Astrocyte (in vitro differentiated cells and primary cell): ENCODE measurements at places on chromosomes 4 and X. TPM values are rescaled to one million over a fixed set of nuclear protein-coding genes. Genes with fewer than 3 reads are reported as not detected.

DNA sequence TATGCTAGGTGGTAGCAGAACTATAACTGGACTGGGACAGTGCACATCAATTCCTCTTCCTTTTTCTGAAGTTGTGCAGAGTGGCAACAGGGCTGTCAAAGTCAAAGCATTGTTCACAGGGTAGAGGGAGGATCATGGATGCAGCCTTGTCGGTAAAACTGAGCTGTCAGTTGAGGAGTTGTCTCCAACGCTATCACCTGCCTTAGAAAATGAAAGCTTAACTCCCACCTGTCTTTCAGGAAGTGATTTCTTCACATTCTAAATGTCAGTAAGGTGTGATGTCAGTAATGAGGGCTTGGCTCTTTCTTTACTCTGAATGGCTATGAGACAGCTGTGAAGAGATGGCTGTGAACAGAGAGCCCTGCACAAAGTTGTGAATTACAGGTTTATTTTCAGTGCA, 66.4 kb upstream of the BANK1 start:
- DNase-seq: no peak
- H3K4me1 ChIP-seq: no peaks in the 10 kb centered on the region
- no peaks in the 10 kb centered on the region for H3K36me3 ChIP-seq

The XAGE1A gene
- not detected in 2 replicates for total RNA-seq

GRCh38 chr4:153447175-153447905, 18.8 kb upstream of the TMEM131L start:
- H3K4me1 ChIP-seq: no peaks in the 10 kb centered on the region
- DNase-seq: no peak
- no peaks in the 10 kb centered on the region for H3K27me3 ChIP-seq
- H3K4me3 ChIP-seq: no peak overlapping the region
- H3K36me3 ChIP-seq: no peaks in the 10 kb centered on the region

The PHKA1 gene
- 6.5 and 7.5 TPM in 2 replicates for total RNA-seq

DNA sequence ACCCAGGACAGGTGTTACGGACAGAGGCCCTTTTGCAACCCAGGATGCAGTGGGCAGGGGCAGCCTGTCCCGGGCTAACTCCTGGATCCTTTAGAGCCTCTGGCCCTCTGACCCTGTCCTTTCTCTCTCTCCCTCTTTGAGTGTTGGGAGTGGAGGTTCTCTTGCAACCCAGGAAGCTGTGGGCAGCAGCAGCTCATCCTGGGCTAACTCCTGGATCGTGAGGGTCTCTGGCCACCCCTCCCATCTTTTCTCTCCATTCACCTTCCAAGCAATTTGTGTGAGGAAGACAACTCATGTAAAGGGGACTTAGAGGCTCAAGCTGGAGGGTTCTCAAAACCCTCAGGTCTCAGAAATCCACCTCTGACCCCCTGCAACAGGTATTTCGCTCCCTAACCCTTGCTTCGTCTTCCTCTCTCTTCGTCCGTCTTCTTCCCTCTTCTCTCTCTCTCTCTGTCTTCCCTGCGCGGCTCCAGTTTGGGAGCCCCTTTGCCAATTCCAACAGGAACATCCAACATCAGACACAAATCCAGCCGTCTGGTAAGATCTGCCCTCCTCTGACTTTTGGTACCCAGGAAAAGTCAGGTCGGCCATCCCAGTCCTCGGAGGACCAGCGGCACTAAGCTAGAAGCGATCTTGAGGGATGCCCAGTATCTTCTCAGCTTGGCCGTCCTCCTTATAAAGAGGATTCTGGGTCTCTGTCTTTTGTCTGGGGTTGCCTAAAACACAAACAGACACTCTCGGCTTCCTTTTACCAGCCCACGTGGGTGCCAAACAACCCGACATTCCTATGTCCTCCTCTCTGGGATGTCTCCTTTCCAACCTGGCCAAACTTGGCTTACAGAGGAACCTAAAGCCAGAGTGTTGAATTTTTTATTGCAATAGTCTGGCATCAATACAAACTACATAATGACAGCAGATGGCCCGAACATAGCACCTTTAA, 7.9 kb downstream of the ASMTL start:
- H3K4me3 ChIP-seq: no peak overlapping the region
- no peak overlapping the region for H3K27ac ChIP-seq
- H3K36me3 ChIP-seq: peaks cover 3% of the 10 kb centered on the region
- no peaks in the 10 kb centered on the region for H3K4me1 ChIP-seq

The PCSK1N gene
- 62.0 and 65.0 TPM in 2 replicates for total RNA-seq

DNA sequence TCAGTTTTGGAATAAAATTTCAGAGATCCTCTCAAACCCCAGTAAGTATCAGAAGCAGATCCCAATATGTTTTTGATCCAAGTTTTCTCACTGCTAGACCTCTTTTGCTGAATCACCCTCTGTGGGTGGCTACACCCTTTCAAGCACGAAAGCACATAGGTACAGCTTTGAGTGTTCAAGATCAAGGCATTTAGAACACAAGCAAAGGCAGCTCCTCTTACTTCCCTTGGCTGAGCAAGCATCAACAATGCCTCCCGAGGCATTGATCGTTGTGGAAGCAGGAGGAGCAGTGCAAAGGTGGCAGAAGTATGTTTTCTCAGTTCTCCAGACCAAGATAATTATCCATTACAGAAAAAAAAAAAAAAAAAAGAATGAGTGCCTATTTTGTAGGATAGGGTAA, 72.0 kb upstream of the TSPAN7 start:
- no peak overlapping the region for H3K27ac ChIP-seq
- no peak overlapping the region for H3K4me3 ChIP-seq
- no peaks in the 10 kb centered on the region for H3K27me3 ChIP-seq

GRCh38 chr4:133802359-133803140, 399.0 kb downstream of the PABPC4L start:
- H3K27ac ChIP-seq: peak overlapping the region; percentile 57
- H3K4me3 ChIP-seq: no peak overlapping the region
- no peaks in the 10 kb centered on the region for H3K27me3 ChIP-seq
- peaks cover 9% of the 10 kb centered on the region for H3K4me1 ChIP-seq
- H3K36me3 ChIP-seq: no peaks in the 10 kb centered on the region

DNA sequence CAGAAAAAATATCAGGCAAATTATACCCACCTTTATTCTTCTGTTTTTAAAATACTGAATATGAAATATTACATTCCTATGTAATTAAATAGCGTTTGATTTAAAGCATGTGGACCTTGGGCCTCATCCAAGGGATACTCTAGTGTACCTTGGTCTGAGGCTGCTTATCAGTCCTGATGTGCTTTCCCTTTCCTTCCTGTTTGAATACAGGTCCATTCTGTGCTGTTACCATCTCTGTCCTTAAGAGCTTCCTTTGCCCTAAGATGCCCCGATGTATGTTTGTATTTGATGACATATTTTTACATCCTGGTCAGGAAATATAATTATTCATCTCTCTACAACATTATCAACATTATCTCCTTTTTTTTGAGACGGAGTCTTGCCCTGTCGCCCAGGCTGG, 24.1 kb downstream of the FAT4 start:
- H3K4me3 ChIP-seq: no peak overlapping the region
- no peaks in the 10 kb centered on the region for H3K36me3 ChIP-seq
- no peak overlapping the region for H3K27ac ChIP-seq
- no peaks in the 10 kb centered on the region for H3K27me3 ChIP-seq
- DNase-seq: no peak

DNA sequence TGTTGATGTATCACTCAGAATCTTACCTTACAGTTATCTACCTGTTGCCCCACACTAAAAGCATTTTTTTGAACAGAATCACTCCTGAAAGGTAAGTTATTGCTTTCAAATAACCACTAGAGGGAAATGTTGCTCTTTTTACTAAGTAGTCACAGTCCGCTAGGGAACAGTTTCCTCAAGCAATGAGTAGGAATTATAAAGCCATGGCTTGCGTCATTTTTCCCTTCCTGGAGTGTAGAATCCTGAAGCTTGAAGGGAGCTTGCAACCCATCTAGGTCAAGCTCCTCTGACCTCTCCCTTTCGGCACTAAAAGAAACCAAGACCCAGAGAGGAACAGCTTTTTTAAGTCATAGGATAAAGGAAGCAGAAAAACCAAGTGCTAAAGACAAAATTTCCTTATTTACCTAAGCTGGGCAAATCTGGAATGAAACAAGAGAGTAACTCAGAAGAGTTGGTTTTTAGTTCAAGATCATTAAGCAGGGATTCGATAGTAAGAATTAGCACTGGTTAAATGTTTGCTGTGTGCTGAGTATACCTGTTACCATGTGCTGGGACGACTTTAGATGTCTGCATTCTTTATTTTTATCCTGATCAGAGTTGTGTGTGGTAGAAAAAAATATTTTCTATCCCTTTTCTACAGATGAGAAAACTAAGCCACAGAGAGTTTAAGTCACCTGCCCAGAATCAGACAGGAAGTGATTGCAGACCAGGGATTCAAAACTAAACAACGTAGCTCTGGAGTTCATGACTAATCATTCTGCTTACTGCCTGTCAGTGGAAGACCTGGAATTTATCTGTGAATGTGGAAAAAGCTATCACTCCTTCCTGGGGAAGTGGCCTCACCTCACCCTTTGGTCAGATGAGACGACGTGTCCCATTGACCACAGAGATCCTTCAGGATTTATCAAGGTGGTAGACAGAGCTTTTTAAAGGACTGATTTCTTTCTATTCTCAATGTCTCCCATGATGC, 631.5 kb downstream of the RAB28 start:
- peak; percentile 47 for DNase-seq
- H3K36me3 ChIP-seq: no peaks in the 10 kb centered on the region
- H3K4me3 ChIP-seq: no peak overlapping the region
